Stimulated activated CD8-positive, alpha-beta memory T cell treated with anti-CD3 and anti-CD28 coated beads, Interleukin-7, amount 100 ng/mL, for 1 hour (primary cell): ENCODE measurements at places on chromosomes 7 and 10.

GRCh38 chr10:45408421-45409319 lies 34.7 kb downstream of the ALOX5 start:
- no peak for DNase-seq

DNA sequence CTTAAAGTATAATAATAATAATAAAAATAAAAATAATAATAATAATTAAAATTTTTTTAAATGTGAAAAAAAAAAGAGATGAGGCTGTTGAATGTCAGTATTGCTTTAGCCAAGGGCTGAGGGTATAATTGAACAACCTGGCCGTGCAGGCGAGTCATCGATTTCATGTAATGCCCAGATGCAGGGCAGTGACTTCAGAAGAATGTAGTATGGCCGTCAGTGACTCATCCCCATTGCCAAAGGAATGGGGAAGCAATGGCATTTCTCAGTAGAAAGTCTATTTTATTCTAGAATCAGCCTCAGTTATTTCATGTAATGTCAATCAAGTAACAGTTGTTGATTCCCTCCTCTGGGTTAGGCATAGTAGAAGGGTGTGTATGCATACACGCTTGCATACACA lies 516.4 kb downstream of the GLRX3 start:
- DNase-seq: no peak

DNA sequence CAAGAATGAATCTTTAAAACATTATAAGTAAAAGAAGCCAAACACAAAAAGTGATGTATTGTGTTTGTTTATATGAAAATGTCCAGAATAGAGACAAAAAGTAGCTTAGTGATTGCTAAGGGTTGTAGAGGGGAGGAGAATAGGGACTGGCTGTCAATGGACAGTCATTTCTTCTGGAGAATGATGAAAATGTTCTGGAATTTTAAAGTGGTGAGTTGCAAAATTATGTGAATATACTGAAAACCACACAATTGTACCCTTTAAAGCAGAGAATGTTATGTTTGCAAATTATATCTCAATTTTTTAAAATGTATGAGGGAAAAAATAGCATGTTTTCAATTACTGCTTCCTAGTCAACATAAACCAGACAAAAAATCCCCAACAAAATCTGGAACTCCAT lies 174.2 kb downstream of the KMT2E start:
- no peak for DNase-seq

DNA sequence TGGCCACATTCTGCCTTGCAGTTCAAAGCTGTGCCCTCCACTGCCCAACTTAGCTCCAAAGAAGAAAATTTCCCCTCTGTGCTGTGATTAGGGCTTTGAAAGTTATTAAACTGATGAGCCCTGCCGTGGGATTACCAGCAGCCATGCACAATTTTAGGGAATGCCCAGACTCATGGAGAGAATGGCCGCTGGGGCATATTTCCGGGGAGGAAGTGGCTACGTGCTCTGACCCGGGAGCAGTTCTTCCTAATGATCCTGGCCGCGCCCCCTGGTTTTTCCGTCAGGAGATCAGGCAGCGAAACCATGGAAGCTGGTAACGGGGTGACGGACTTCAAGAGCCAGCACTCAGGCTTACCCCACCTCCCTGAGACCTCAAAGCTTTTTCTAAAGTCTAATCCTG lies 365.5 kb upstream of the PFKP start:
- no peak for DNase-seq

GRCh38 chr7:25894002-25894901 lies 257.7 kb upstream of the NFE2L3 start:
- no peak for DNase-seq

GRCh38 chr7:3215624-3216585 lies 85.1 kb upstream of the SDK1 start:
- no peak for DNase-seq
